ENCODE measurements at places on chromosomes 5 and 9.

GRCh38 chr5:57176350-57176857 lies 2.5 kb downstream of the GPBP1 start:
- DNase-seq, result peak; percentile 58

DNA sequence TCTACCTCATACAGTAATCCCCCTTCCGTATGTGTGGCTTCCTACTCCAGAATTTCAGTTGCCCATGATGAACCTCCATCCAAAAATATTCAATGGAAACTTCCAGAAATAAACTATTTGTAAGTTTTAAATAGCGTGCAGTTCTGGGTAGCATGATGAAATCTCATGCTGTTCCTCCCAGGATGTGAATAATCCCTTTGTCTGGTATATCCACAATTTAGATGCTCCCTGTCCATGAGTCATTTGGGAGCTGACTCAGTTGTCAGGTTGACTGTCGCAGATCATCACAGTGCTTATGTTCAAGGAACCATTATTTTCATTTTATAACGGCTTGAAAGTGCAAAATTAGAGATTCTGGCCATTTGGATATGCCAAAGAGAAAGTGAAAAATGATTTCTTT lies 290.1 kb upstream of the CDH9 start:
- peak; percentile 91 for DNase-seq

- DNase-seq, result no peak
Measured at GRCh38 chr9:27472195-27472594, 51.9 kb upstream of the IFNK start.

DNA sequence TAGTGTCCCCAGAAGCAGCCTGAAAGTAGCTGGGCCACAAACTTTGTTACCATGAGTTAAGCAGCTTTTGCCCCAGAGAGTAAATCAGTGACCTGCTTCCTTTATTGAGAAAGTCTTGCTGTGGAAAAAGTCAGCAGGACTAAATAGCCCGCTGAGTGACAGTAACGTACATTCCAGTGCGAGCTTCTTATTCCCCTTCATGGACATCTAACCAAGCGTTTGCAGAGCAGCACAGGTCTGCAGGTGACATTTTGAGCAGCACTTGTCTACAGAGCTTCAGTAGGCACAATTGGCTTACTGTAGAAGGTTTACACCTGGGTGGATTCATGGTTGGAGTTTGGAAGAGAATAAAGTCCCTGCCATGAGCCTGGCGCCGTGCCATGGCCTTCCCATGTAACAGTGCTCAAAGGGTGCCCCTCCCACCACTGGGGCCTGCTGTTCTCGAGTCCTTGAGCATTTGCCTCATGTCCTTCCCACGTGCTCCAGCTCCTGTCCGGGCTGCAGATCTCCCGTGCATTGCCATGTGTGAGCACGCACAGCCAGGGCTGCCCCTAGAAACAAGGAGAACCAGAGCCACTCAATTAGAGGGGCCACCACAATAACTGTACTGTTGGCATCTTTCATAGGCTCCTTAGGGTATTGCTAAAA lies 41.3 kb upstream of the GRHPR start:
- DNase-seq, result no peak

DNA sequence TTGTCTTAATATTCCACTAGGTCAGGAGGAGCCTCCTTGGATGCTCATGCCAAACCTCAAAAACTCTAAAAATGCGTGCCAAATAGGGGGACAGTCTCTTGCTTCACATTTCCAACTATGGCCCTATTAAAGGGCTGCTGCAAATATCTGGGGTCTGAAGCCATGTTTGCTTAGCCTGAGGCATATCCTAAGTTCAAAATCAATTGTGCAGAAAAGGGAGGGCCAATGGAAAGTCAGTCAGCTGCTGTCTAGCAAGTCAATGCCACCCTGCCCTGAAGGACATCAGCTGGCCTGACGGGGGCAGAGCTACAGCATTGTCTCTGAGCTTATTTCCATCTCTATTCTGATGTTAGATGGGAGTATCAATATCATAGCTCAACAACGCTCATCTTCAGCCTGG lies 93.6 kb downstream of the SH3TC2 start:
- peak; percentile 81 for DNase-seq

- DNase-seq, result peak; percentile 79
Measured at GRCh38 chr5:100444961-100445360, 90.2 kb upstream of the FAM174A start.
